ENCODE measurements at places on chromosomes 7 and 10.

- H3K27me3 ChIP-seq, result no peaks in the 10 kb centered on the region
- no peak overlapping the region for H3K27ac ChIP-seq
- no peak overlapping the region for H3K4me3 ChIP-seq
- no peaks in the 10 kb centered on the region for H3K36me3 ChIP-seq
These were observed 112.6 kb downstream of the PTPRZ1 start for GRCh38 chr7:121985476-121986030.

DNA sequence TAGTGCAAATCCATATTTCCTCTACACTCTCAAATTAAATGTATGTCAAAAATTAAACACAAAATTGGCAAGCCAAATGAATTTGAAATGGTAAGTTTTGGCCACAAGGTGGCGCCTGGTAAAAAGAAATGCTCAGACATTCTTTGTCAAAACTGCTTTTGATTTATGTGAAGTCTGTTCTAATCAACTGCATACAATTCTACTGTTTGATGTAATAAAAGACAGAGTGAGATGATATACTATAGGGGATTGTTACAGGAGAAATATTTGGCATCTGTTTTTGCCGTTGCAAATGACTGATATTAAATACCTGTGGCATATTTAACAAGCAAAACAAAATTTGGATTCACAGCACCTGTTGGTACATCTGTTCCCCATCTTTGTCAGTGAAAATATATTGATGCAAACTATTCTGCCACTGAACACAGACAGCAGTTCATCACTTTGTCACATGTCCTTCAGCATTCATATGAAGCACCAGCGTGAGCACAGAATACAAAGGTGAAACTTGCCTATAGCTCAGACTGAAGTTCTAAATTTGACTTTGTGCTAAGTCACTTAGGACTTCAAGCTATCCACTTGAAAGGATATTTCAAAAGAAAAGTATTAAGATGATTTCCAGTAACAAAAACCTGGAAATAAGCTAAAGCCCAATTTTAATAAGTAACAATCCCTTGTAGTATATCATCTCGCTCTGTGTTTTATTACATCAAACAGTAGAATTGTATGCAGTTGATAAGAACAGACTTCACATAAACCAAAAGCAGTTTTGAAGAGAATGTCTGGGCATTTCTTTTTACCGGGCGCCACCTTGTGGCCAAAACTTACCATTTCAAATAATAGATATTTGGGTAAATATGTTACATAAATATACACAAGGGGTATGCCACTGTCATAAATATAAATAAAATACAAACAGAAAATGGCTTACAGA lies 10.2 kb upstream of the CH25H start:
- peak; percentile 86 for DNase-seq
- H3K4me1 ChIP-seq, result peaks cover 4% of the 10 kb centered on the region
- H3K36me3 ChIP-seq, result no peaks in the 10 kb centered on the region
- no peaks in the 10 kb centered on the region for H3K27me3 ChIP-seq
- no peak overlapping the region for H3K4me3 ChIP-seq

DNA sequence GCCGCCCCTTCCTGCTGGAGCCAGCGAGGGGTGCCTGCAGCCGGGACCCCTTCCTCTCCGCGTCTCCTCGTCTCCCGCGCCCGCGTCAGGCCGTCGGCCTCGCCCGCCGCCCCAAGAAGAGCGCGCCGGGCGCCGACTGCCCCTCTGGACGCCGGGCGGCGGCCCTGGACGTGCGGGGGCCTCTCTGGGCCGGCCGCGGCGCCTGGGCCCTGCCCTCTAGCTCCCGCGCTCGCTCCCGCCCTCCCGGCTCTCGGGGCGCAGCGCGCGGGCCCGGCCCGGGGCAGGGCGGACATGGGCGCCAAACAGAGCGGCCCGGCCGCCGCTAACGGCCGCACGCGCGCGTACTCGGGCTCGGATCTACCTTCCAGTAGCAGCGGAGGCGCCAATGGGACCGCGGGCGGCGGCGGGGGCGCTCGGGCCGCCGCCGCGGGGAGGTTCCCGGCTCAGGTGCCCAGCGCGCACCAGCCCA lies 704 bp downstream of the ZNRF2 start:
- H3K4me3 ChIP-seq, result peak overlapping the region; percentile 84
- peak; percentile 50 for DNase-seq
- H3K36me3 ChIP-seq, result no peaks in the 10 kb centered on the region
- H3K27me3 ChIP-seq, result no peaks in the 10 kb centered on the region
- H3K27ac ChIP-seq, result peak overlapping the region; percentile 100

DNA sequence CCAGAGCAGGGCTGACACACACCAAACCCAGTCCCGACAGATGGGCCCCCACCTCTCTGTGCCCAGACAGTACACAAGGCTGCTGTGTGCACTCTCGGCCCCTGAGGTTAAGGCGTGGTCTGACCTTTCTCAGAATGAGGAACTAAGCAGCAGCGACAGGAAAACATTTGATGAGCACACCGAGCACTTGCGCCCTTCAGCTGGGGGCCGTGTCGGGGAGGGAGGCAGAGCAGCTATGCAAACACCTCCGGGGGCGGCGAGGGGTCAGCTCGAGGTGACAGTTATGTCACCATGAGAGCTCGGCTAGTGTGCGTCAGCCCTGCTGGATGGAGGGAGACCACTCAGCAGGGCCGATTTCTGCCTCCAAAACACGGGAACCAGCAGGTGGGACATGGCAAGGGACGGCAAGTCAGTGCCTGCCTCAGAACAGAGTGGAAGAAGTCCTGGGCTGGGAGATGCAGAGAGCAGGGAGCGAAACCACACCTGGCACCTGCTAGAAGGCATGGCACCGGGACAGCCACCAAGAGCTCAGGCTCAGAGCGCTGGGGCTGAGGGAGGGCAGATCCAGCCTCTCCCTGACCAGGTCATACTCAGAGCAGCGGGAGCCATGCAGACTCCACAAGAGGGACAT lies 57.4 kb downstream of the CHST15 start:
- DNase-seq, result no peak
- no peaks in the 10 kb centered on the region for H3K36me3 ChIP-seq
- no peaks in the 10 kb centered on the region for H3K4me1 ChIP-seq

DNA sequence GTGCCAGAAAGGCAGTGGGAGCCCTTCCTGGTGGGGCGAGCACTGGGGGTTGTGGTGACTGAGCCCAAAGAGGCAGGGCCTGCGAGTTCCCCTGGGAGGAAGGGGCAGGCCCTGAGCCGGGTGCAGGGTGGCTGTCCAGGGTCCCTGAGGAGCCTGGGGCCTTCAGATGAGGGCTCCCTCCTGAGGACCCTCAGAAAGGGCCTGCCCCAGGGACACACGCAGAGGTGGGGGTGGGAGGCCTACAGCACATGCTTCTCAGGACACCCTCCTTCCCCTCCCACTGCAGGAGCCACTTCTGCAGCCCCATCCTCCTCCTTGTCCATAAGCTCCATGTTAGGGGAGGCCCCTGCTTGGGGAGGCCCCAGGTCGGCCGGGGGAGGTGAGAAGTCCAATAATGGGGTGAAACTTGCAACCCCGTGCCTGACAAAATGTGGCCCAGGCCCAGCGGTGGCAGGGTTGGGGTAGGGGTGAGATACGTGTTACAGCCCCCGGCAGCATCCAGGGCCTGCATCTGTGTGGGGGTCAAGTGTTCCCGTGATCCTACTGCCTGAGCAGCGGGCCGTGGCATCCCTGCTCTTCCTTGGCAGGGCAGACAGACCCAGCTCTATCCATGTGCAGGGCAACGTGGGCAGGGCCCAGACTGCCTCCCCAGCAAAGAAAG lies 31.8 kb upstream of the RET start:
- H3K4me3 ChIP-seq, result no peak overlapping the region
- no peak for DNase-seq
- H3K4me1 ChIP-seq, result no peaks in the 10 kb centered on the region

GRCh38 chr7:102834999-102835398 lies 77.8 kb upstream of the LRRC17 start:
- H3K4me1 ChIP-seq, result no peaks in the 10 kb centered on the region
- H3K27me3 ChIP-seq, result no peaks in the 10 kb centered on the region
- no peak for DNase-seq

- no peak for DNase-seq
- no peaks in the 10 kb centered on the region for H3K36me3 ChIP-seq
- H3K4me1 ChIP-seq, result no peaks in the 10 kb centered on the region
These were observed 25.1 kb downstream of the NEBL start for GRCh38 chr10:20871970-20872369.

GRCh38 chr7:37289367-37289766 lies 159.3 kb downstream of the ELMO1 start:
- no peak for DNase-seq
- H3K27ac ChIP-seq, result no peak overlapping the region
- no peaks in the 10 kb centered on the region for H3K27me3 ChIP-seq

GRCh38 chr7:617614-618538 lies 98.2 kb upstream of the PDGFA start:
- peak overlapping the region; percentile 81 for H3K27ac ChIP-seq
- no peaks in the 10 kb centered on the region for H3K27me3 ChIP-seq
- no peak for DNase-seq
- no peak overlapping the region for H3K4me3 ChIP-seq
- H3K36me3 ChIP-seq, result no peaks in the 10 kb centered on the region

DNA sequence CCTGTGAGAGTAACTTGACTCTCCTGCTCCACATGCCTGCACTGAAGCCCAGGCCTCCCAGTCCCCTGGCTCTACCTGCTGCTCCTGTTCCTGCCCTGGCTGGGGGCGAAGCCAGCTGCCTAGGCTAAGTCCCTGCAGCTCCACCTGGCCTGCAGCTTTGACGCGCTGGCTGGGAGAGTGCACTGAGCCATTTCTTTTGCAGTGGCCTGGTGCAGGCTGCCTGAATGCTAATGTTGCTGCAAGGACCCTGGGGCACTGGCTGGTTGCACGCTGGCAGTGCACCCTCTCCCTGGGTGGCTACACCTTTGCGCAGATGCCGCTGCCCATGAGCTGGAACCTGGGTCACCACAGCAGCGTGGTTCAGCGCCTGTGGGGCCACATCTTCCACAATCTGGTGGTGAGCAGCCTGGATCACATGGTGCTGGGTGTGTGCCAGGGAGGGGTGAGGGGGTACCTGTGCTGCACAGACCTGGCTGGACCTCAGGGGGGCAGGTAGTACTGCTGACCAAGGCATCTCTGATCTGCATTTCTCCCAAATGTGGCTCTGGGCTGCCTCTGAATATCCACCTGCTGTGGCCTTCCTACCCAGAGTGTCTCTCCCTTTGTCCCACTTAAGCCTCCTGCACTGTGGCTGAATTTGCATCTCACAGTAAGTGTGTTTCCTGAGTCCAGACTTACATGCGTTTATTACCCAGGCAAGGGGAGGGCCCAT lies 20.0 kb downstream of the IMPDH1 start:
- H3K4me1 ChIP-seq, result no peaks in the 10 kb centered on the region
- no peak overlapping the region for H3K4me3 ChIP-seq
- no peaks in the 10 kb centered on the region for H3K27me3 ChIP-seq
- H3K36me3 ChIP-seq, result no peaks in the 10 kb centered on the region
- H3K27ac ChIP-seq, result no peak overlapping the region

DNA sequence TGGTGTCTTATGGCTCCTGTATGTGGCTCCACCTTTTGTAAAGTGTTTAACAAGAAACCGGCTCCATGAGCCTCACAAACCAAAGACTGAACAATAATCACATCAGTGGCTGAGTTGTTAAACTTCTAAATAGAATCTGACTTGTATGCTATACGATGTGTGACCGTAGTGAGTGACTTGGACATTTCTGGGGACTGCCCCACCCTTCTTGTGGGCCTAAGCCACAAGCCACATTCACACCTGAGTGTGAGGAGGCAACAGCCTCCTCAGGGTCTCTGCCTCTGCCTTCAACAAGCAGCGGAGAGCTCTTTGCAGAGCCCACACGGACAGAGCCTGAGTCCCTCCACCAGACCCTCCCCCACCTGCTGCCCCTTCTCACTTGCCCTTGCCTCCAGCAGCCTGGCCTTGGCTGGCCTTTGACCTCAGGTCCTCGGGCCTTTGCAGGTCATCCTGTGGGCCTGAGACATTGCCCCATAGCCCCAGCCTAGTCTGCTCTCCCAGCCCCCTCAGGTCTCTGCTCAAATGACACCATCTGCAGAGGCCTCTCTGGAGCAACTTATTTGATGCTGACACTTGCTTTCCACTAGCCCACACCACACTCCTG lies 156.8 kb upstream of the TNS3 start:
- no peaks in the 10 kb centered on the region for H3K27me3 ChIP-seq
- H3K36me3 ChIP-seq, result no peaks in the 10 kb centered on the region
- no peak for DNase-seq
- no peak overlapping the region for H3K27ac ChIP-seq

- no peak overlapping the region for H3K27ac ChIP-seq
- no peak for DNase-seq
- no peaks in the 10 kb centered on the region for H3K4me1 ChIP-seq
- H3K36me3 ChIP-seq, result no peaks in the 10 kb centered on the region
These were observed 740.5 kb upstream of the POM121L12 start for GRCh38 chr7:52294942-52295341.

- no peak for DNase-seq
- H3K4me1 ChIP-seq, result no peaks in the 10 kb centered on the region
- H3K27me3 ChIP-seq, result no peaks in the 10 kb centered on the region
- no peaks in the 10 kb centered on the region for H3K36me3 ChIP-seq
These were observed 2.7 kb downstream of the IFIT1 start for GRCh38 chr10:89395141-89395540.

DNA sequence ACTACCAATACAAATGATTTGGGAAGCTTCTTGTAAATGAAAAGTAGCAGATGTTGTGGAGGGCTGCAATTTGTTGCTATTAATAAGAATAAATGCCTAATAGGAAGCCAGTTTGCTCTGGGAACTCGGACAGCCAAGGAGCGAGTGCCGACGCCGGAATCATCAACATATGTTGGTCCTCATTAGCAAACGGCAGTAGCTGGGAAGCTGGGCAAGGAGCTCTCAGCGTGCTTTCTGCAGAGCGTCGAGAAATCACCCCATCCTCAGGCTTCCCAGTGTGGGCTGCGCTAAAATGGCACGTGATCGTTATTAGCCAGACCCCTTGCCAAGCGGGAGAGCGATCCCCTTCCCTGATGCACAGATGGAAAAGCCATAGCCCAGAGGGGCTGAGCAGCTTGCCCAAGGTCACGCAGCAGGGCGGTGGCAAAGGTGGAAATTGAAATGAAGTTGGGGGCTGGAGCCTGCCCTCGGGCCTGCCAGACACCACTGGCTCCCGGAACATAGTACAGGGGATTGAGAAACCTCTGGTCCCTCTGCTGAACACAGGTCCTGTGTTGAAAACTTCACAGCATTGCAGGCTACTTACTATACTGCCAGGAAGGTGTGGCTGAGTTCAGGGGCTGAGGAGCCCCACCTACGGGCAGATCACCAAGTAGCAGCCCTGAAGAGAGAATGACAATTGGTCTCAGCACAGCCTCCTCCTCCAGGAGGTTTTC lies 326.9 kb downstream of the PLXNA4 start:
- no peaks in the 10 kb centered on the region for H3K4me1 ChIP-seq
- H3K4me3 ChIP-seq, result no peak overlapping the region
- no peaks in the 10 kb centered on the region for H3K36me3 ChIP-seq
- H3K27ac ChIP-seq, result no peak overlapping the region
- DNase-seq, result no peak

DNA sequence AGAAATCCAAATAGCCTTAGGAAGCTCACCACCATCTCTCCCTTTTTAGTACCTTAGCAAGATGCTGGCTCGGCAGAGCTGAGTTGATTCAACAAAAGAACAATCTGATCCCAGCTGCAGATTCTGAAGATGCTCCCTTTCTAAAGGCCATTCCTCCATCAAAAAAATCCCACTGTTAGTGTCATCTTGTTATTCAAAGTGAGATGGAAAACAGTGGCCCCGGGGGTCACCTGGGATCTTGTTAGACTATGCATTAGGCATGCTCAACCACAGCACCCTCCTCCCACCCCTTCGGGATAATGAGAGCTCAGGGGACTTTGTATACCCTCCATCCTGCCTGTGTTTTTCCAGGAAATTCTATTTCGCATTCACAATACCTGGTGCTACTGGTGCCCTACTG lies 2.4 kb downstream of the NCAPG2 start:
- H3K27me3 ChIP-seq, result no peaks in the 10 kb centered on the region
- H3K4me1 ChIP-seq, result peaks cover 6% of the 10 kb centered on the region
- H3K36me3 ChIP-seq, result peaks cover 4% of the 10 kb centered on the region
- H3K4me3 ChIP-seq, result no peak overlapping the region
- no peak for DNase-seq

Measured in lung (tissue), 17 donors.